ENCODE measurements at places on chromosomes 12 and 14.

- DNase-seq, result no peak
These were observed 176.3 kb downstream of the KSR2 start for GRCh38 chr12:117792471-117792870.

- DNase-seq, result no peak
These were observed 1.1 kb downstream of the MGST1 start for GRCh38 chr12:16348435-16349130.

GRCh38 chr12:48334808-48335207 lies 15.9 kb downstream of the ZNF641 start:
- DNase-seq, result no peak

GRCh38 chr14:97408937-97409815 lies 612.0 kb downstream of the VRK1 start:
- no peak for DNase-seq

DNA sequence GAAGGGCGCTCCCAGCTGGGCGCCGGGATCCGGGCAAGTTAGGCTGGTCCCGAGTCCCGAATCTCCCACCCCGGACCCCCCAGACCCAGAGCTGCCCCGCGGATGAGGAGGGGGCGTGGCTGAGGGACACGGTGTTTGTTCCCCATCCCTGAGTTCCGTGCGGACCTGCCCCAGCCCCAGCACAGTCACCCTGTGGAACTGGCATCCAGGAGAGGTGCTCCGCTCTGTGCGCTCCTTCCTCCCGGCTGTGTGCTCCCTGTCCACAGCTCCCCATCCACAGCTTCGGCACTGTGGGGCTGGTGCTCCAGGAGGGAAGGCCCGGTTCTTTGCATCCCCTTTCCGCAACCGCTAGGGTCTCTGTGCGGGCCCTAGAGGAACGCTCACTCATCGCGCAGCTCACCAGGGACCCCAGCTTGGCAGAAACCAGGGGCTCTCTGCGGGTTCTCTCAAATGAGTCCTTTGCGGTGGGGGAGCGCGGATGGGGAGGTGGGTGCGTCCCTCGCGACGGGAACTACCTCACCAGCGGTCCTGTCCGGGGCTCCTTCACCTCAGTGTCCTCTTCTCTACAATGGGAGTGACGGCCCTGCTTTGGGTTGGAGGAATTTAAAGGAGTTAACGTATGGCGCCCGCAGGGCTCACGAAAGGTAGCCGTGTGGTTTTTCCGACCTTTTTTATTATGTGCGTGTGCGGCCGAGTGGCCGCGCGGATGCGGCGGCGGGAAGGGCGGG lies 845 bp downstream of the TMEM132C start:
- no peak for DNase-seq

GRCh38 chr14:69574954-69575295 lies 254 bp upstream of the CCDC177 start:
- DNase-seq, result no peak

GRCh38 chr12:78088391-78088832 lies 257.7 kb downstream of the NAV3 start:
- DNase-seq, result no peak

DNA sequence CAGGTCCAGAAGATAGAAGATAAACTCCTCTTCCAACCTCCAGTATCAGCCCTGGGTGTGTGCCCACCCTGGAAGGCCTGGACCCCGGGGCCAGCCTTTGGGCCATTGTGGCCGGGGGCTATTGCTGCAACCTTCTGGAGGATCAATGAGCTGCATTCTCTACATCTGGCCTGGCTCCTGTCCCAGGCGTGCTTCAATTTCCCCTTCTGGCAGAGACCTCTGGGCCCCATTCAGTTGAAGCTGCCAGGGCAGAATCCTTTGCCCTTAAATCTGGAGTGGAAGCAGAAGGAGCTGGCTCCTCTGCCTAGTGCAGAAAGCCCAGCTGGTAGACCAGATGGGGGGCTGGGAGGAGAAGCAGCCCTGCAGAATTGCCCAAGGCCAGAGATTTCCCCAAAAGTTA lies 10.0 kb downstream of the NYNRIN start:
- no peak for DNase-seq

DNA sequence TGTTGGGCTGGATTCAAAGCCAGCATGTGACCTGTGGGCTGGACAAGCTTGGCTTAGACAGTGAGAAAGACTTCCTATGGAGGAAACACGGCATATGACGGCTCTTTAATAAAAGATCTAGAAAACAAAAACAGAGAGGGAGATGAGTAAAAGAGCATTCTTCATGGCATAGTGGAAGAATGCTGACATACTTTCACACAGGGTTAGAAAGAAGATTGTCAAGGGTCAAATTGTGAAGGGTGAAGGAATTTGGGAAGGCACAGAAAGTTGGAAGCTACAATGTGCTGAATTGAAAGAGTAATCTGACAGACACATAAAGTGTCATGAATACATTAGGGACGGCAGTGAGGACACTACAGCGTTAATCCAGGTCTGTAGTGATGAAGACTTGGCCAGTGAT lies 63.4 kb downstream of the GALNT4 start:
- DNase-seq, result no peak

DNA sequence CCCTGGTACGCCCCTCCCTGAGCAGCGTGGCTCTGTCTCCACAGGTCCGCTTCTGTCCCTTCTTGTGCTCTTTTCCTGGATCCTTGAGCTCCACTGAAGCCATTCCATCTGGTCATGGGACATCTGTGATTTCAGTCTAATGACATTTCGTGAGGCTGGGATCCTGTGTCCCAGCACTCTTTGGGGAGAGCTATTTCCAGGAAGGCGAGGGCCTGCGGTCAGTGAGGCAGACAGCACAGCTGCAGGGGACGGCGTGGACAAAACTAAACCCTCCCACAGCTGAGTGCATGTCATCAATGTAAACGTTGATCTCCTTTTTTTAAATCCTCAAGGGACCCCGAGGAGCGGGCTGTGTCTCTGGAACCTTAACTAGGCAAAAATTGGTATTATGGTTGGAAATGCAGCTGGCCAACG lies 127.7 kb downstream of the DACT1 start:
- no peak for DNase-seq

DNA sequence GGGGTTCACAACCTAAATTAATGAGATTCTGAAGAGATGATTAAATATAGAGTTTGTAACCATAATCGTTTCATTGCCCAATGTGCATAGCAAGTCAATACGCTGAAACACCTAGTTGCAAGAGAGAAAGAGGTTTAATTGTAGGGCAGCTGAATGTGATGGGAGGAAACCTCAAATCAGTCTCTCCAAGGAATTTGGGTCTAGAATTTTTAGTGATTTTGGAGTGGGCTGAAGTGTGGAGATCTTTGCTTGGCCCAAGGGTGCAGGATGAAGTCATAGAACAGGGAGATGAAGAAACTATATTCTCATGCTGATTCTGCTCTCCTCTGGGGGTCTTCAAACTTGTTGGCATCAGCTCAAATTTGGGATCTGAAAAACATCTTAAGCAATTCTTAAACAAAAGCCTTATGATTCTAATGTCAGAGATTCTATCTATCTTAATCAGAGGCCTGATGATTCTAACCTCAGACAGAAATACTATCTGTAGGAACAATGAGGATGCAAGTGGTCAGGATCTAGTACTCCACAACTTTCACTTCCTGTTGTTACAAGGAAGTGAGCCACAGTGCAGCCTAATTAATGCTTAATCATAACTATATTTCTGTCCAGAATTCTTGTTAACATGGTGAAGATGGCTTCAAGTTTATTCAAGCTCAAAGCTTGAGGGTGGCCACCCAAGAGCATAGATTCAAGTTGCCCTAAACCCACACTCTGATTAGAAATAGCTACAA lies 80.2 kb upstream of the FUT8 start:
- DNase-seq, result peak; percentile 49

GRCh38 chr12:31991146-31991545 lies 31.9 kb downstream of the RESF1 start:
- DNase-seq, result no peak

DNA sequence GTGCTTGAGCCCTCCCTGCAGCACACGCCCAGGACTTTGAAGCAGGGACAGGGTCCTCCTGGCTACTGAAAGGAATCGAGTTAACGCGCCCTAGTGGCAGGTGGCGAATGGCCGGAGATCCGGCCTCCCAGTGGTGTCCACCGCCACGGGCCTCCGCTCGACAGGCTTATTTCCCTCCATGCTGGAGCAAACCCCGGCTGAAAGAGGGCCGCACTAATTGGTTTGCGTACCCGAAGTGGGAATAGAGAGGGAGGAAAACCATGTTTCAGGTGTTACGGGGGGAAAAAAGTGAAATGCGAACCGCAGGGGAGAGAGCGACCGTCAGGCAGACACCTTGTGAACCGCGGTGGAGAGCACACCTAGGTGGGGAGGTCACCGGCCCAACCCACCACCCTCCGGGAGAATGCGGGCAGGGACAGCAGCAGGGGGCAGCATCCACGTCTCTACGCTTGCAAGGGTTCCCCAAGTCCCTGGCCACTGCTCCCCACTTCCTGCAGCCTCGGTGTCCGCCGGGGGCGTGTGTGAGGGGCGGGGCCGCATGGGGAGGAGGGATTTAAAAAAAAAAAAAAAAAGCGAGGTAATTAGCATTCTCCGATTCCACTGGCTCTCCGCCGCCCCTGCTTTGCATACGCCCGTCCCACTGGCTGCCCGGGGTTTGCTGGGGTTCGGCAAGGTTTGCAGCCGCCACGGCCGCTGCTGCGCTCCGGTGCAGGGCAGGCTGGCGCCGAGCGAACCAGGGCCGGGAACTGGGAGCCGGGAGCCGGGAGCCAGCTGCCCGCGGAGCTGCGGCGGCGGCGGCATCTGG lies 224.6 kb upstream of the CRY1 start:
- DNase-seq, result peak; percentile 86

GRCh38 chr14:36683083-36683724 lies 21.5 kb downstream of the PAX9 start:
- DNase-seq, result no peak

- no peak for DNase-seq
These were observed 96.9 kb downstream of the NTN4 start for GRCh38 chr12:95693689-95694088.

DNA sequence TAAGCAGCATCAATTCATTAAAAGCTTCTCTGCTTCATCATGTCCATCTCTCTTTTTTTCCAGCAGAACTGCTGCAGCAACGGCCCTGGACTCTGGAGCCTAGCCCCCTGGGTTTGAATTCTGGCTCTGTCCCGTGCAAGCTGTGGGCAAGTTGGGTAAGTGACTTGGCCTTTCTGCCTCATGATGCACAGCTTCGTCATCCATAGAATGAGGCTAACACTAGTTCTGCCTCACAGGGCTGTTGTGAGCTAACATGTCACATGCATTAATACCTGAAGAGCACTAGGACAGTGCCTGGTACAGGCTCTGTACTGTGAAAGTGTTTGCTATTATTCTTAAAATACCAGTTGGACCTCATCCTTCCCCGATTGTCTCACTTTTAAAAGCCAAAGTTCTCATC lies 4.2 kb downstream of the KRT82 start:
- DNase-seq, result no peak

DNA sequence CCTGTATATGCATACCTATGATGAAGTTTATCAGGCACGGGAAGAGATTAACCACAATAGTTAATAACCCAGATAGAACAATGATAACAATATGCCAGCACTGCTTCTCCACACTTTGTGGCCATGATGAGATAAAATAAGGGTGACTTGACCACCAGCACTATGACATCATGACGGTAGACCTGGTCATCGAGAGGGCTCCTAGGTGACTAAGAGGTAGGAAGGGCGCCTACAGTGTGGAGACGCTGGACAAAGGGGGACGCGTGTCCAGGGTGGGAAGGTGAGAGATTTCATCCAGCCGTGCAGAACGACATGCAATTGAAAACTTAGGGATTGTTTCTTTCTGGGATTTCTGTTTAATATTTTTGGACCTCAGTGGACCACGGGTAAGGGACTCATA lies 221.8 kb upstream of the RTL1 start:
- DNase-seq, result no peak

- no peak for DNase-seq
These were observed 80.5 kb downstream of the SAMD4A start for GRCh38 chr14:54647378-54647777.

DNA sequence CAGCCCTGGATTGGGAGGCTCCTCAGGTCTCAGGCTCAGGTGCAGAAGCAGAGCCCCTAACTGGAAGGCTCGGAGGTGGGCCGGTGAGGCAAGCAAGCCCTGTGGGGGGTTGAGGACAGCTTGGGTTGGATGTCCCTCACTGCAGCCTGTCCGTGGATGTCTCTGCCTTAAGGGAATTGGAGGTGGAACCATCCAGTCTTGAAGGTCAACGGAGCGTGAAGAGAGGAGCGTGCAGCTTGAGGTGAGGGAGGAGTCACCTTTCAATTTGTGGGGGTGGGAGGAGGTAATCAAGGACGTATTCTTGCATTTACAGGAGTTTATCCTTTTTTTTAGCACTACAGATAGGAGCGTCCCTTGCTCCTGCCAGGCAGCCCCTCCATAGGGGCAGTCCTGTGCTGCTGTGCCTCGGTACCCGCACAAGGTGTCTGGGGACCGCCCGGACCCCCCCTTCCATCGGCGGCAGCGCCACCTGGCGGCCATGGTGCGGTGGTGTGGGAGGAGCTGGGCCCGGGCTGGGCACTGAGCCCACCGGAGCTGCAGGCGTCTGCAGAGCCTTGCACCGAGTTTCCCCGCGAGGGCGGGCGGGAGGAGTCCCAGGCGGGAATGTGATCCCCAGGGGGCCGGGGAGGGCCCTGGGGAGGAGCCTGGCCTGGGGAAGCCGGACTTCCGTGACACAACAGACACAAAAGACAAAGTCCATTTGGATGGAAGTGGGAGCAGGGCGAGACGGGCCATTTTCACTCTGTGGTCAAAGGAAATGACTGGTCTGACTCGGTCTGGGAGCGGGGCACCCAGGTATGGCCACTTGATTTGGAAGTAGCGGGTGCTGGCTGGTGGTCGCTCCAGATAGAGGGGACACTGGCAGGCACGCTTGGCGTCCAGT lies 864 bp downstream of the DNAJC22 start:
- peak; percentile 75 for DNase-seq

GRCh38 chr12:132393991-132394949 lies 64.9 kb upstream of the GALNT9 start:
- DNase-seq, result no peak

DNA sequence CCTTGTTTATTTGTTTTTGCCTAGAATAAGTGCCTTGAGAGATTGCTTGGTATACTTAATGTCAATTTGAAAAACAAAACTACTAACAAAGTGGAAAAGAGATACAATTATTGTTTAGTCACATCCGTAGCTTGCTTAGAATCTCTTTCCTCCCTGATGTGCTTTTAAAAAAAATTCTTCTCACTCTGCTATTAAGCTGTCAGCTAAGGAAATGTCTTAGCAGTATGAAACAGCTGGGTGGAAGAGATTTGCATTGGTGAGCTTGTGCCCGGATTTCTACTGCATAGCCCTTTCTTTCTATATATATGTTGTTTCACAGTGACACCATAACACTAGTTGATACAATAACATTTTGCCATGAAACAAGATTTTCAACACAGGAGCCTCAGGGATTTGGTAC lies 229.4 kb upstream of the RGS6 start:
- DNase-seq, result no peak

- peak; percentile 26 for DNase-seq
These were observed 15.0 kb upstream of the MDM2 start for GRCh38 chr12:68792952-68793351.

GRCh38 chr14:103391048-103391447 lies 5.8 kb downstream of the MARK3 start:
- peak; percentile 76 for DNase-seq
